ENCODE measurements at places on chromosomes 6 and 20. TPM values are rescaled to one million over a fixed set of nuclear protein-coding genes. Genes with fewer than 3 reads are reported as not detected.

Gene HRH3
- not detected for total RNA-seq

- H3K27me3 ChIP-seq = no peaks in the 10 kb centered on the region
- no peaks in the 10 kb centered on the region for H3K4me1 ChIP-seq
- H3K27ac ChIP-seq = no peak overlapping the region
Measured at GRCh38 chr6:147015674-147016073, 188.5 kb upstream of the STXBP5 start.

DNA sequence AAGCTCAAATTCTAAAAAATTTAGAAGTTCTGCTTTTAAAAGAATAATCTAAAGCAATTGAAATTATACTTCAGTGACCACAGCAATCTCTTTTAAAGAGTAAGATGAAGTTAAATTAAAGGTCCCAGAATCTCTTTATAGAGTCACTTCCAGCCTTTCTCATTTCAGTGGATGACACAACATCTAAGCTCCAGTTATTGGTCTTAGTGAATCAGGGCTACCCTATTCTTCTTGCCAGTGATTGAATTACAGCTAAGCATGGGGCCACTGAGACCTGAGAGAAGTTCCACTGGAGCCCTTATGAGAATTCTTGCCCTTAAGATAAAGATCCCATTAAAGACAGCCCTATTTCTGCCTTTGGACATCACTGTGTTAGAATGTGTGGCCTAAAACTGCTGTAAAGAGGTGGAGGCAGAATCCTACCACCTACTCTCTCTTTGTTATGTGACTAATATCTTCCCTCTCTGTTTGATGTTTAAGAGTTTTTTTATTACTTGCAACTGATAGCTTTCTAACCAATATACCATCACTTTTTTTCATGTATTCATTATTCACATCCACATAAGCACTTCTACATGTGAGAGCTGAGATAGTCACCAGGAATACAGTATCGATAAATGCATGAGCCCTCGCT, 128.6 kb downstream of the UNC5CL start:
- no peaks in the 10 kb centered on the region for H3K4me1 ChIP-seq
- H3K27me3 ChIP-seq = peaks cover 38% of the 10 kb centered on the region
- H3K27ac ChIP-seq = no peak overlapping the region
- no peak overlapping the region for H3K4me3 ChIP-seq

- H3K36me3 ChIP-seq = no peaks in the 10 kb centered on the region
- H3K27me3 ChIP-seq = no peaks in the 10 kb centered on the region
- H3K4me1 ChIP-seq = peaks cover 38% of the 10 kb centered on the region
- no peak overlapping the region for H3K4me3 ChIP-seq
Measured at GRCh38 chr6:156160795-156161165, 616.4 kb upstream of the ARID1B start.

- no peak overlapping the region for H3K4me3 ChIP-seq
- H3K27ac ChIP-seq = no peak overlapping the region
Measured at GRCh38 chr6:99324996-99325395, 24.5 kb downstream of the FAXC start.

- H3K4me1 ChIP-seq = no peaks in the 10 kb centered on the region
- H3K27ac ChIP-seq = no peak overlapping the region
- no peak overlapping the region for H3K4me3 ChIP-seq
- peaks cover 32% of the 10 kb centered on the region for H3K27me3 ChIP-seq
- DNase-seq = no peak
Measured at GRCh38 chr6:1334684-1335083, 22.8 kb downstream of the FOXQ1 start.

Data from activated B cell treated with CpG ODN at 0.5 μM for 24 hours (primary cell).